Osteoblast (primary cell): ENCODE measurements at places on chromosomes 1 and 21. TPM values are rescaled to one million over a fixed set of nuclear protein-coding genes. Genes with fewer than 3 reads are reported as not detected.

Gene RBBP4
- total RNA-seq, result 111 and 112 TPM in 2 replicates

Gene DENND2C
- total RNA-seq, result 8.3 and 8.8 TPM in 2 replicates

Gene CCDC27
- total RNA-seq, result not detected in 2 replicates

Gene CA6
- total RNA-seq, result not detected in 2 replicates

Gene SLAMF1
- not detected in 2 replicates for total RNA-seq

Gene GJA5
- 0.29 TPM in 1 of 2 replicates, not detected in the other for total RNA-seq

Gene E2F2
- under 0.01 and 0.29 TPM in 2 replicates for total RNA-seq

Gene MAN1C1
- 16.3 and 28.0 TPM in 2 replicates for total RNA-seq

Gene RPF1
- 29.3 and 35.4 TPM in 2 replicates for total RNA-seq

Gene CYP4Z1
- not detected in 2 replicates for total RNA-seq

Gene FCER1G
- 0.29 and 0.72 TPM in 2 replicates for total RNA-seq

Gene TMEM200B
- total RNA-seq, result 9.4 and 10.6 TPM in 2 replicates

Gene RCC2
- 61.9 and 71.3 TPM in 2 replicates for total RNA-seq

Gene MAP1LC3C
- under 0.01 and 0.29 TPM in 2 replicates for total RNA-seq

Gene PSMA5
- 41.5 and 45.6 TPM in 2 replicates for total RNA-seq

Gene FAM163A
- total RNA-seq, result not detected in 2 replicates

Gene XKR8
- 9.4 and 12.7 TPM in 2 replicates for total RNA-seq

Gene CYP4A11
- total RNA-seq, result not detected in 2 replicates

Gene KIF14
- total RNA-seq, result 1.8 and 2.1 TPM in 2 replicates

Gene SYDE2
- 13.0 and 13.8 TPM in 2 replicates for total RNA-seq

Gene VSIG8
- total RNA-seq, result not detected in 2 replicates
